ENCODE measurements at places on chromosomes 1 and 21.

DNA sequence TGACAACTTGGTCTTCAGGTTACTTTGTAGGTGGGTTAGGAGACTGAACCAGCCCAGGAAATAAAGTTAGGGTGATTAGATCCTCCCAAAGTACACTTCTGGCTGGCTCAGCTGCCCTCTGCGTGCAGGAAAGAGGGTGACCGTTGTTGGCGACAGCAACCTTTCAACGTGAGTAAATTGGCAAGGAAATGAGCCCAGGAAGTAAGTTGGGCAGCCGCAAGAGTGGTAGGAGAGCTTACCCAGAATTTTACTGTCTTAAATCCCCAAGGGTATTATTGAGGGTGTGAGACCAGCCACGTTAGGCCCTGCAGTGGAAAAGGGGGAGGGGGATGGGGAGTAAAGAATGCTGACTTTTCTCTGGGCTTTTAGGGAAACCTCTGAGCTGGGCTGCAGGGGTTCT, 1.6 kb downstream of the TENT5C start:
- peaks cover 9% of the 10 kb centered on the region for H3K4me1 ChIP-seq
- no peak overlapping the region for H3K27ac ChIP-seq
- DNase-seq, result no peak
- peak overlapping the region; percentile 70 for H3K4me3 ChIP-seq

- no peak for DNase-seq
- no peaks in the 10 kb centered on the region for H3K36me3 ChIP-seq
- peaks cover 4% of the 10 kb centered on the region for H3K4me1 ChIP-seq
- no peak overlapping the region for H3K4me3 ChIP-seq
- H3K27me3 ChIP-seq, result no peaks in the 10 kb centered on the region
Measured at GRCh38 chr21:31255896-31256295, 88.2 kb downstream of the TIAM1 start.

DNA sequence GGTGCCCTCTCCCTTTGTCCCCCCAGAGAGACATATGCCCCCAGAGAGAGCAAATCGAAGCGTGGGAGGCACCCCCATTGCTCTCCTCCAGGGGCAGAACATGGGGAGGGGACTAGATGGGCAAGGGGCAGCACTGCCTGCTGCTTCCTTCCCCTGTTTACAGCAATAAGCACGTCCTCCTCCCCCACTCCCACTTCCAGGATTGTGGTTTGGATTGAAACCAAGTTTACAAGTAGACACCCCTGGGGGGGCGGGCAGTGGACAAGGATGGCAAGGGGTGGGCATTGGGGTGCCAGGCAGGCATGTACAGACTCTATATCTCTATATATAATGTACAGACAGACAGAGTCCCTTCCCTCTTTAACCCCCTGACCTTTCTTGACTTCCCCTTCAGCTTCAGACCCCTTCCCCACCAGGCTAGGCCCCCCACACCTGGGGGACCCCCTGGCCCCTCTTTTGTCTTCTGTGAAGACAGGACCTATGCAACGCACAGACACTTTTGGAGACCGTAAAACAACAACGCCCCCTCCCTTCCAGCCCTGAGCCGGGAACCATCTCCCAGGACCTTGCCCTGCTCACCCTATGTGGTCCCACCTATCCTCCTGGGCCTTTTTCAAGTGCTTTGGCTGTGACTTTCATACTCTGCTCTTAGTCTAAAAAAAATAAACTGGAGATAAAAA, 8.4 kb downstream of the EFNA3 start:
- peaks cover 22% of the 10 kb centered on the region for H3K4me1 ChIP-seq
- H3K27ac ChIP-seq, result no peak overlapping the region
- peaks cover 32% of the 10 kb centered on the region for H3K27me3 ChIP-seq
- no peaks in the 10 kb centered on the region for H3K36me3 ChIP-seq

GRCh38 chr1:115722221-115722620, 46.3 kb downstream of the CASQ2 start:
- no peaks in the 10 kb centered on the region for H3K36me3 ChIP-seq
- no peak overlapping the region for H3K4me3 ChIP-seq
- H3K27ac ChIP-seq, result no peak overlapping the region
- no peaks in the 10 kb centered on the region for H3K27me3 ChIP-seq
- DNase-seq, result no peak
- no peaks in the 10 kb centered on the region for H3K4me1 ChIP-seq

GRCh38 chr21:26795866-26796329, 49.3 kb downstream of the ADAMTS1 start:
- no peaks in the 10 kb centered on the region for H3K4me1 ChIP-seq
- no peaks in the 10 kb centered on the region for H3K36me3 ChIP-seq
- no peaks in the 10 kb centered on the region for H3K27me3 ChIP-seq
- no peak overlapping the region for H3K4me3 ChIP-seq
- DNase-seq, result no peak

GRCh38 chr1:6454856-6455751, 10.9 kb downstream of the TNFRSF25 start:
- no peak overlapping the region for H3K4me3 ChIP-seq
- peaks cover 9% of the 10 kb centered on the region for H3K4me1 ChIP-seq
- no peak overlapping the region for H3K27ac ChIP-seq
- no peak for DNase-seq
- H3K36me3 ChIP-seq, result no peaks in the 10 kb centered on the region

GRCh38 chr1:17193222-17194132, 11.5 kb upstream of the PADI1 start:
- H3K36me3 ChIP-seq, result no peaks in the 10 kb centered on the region
- no peaks in the 10 kb centered on the region for H3K4me1 ChIP-seq
- no peak overlapping the region for H3K4me3 ChIP-seq
- H3K27ac ChIP-seq, result no peak overlapping the region
- DNase-seq, result no peak
- H3K27me3 ChIP-seq, result no peaks in the 10 kb centered on the region

DNA sequence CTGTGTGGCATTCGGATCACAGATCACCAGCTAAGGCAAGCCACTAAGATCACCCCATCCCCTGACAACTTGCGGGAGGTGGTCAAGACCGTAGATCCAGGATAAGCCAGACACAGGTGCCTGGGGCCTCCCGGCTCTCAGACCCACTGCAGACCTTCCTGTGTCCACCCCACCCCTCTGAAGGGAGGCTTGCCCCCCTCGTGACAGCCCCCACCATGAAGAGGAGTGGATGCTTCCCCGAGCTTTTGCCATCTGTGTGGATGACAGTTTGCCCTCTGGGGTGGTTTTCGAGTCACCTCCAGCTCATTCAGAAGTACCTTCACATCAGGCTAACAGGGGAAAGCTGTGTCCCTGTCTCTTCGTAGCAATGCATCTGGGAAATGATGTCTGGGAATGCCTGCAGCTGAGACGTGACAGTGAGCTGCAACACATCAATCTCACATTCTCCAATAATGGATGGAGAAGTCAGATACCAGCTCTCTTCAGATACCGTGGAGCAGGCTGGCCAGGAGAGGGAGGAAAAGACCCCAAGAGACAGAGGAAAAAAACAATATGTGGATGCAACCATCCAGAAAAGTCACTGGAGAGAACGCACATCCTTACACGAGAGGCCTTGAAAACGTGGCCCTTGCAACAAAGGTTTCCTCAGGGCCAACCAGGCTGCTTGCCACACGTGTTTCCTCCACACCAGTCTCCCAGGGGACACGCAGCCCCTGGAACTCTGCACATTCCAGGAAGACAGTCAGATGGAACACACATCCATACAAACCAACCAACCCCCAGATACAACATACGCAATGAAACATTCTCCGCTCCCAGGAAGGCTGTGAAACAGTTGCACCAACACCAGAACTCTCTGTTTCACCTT, 20.4 kb upstream of the FHAD1 start:
- H3K36me3 ChIP-seq, result no peaks in the 10 kb centered on the region
- no peaks in the 10 kb centered on the region for H3K4me1 ChIP-seq
- no peak overlapping the region for H3K27ac ChIP-seq
- DNase-seq, result no peak

GRCh38 chr1:194103516-194104246, 917.3 kb upstream of the B3GALT2 start:
- H3K27me3 ChIP-seq, result no peaks in the 10 kb centered on the region
- no peak overlapping the region for H3K27ac ChIP-seq
- H3K36me3 ChIP-seq, result no peaks in the 10 kb centered on the region
- H3K4me3 ChIP-seq, result no peak overlapping the region
- DNase-seq, result no peak

DNA sequence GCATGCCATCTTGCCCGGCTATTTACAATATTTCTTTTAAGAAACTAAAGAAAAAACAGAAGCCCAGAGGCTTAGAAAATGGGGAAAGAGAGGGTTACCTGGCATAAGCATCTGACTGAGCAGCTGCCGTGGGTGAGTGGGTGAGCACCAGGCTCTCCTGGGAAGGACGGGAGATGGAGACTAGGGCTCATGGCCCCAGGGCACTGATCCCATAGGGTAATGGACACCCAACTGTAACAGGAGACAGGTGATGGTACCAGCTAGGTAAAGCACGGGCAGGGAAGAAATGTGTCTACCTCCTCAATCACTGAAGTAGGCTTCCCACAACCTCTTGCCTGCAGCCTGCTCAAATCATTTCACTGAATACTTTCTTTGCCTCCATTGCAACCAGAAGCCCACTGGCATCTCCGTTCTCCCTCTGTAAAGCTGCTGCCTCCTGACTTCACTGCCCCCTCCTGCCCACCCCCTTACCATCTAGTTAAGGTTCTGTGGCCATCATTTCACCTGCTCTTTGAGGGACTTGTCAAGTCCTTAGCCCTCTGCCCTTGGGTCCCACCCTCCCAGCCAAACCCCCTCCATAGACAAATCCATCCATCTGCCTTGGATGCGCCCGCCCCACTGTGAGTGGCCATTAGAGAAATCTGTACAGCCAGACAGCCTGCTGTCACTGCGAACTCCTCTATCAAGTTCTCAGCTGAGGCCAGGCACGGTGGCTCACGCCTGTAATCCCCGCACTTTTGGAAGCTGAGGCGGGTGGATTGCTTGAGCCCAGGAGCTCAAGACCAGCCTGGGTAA, 6.2 kb downstream of the TMEM125 start:
- no peak for DNase-seq
- H3K27ac ChIP-seq, result no peak overlapping the region
- H3K36me3 ChIP-seq, result peaks cover 2% of the 10 kb centered on the region
- no peaks in the 10 kb centered on the region for H3K27me3 ChIP-seq

DNA sequence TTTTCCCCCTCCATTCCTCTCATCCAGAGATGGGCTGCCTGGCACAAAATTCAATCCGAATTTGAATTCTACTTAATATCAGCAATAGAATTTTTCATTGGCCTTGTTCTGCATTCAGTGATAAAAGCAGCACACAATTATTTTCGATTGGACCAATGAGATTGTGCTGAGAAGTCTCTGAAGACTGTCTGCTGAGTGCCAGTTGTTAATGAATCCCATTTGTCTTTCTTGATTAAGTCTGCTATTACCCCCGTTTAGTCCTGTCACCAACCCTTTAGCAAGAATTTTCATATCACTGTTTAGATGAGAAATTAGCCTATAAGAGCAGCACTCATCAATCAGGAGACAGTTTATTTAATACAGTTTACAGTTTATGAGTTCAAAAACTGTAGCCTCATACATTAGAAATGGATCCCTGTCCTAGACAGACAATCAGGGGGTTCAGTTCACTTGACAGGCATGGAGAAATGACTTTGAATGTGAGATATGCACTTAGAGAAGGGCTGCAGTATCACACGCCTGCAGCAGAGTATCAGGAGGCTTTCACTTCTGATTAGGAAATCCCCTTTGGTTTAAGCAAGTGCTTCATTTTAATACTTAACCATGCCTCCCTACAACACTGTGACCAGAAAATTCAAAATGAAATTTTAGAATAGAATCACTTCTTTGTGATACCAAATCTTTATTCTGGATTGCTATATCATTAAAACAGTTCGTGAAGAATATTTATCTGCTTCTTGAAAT, 304.7 kb upstream of the PTBP2 start:
- H3K27ac ChIP-seq, result no peak overlapping the region
- no peaks in the 10 kb centered on the region for H3K27me3 ChIP-seq
- DNase-seq, result no peak
- H3K4me1 ChIP-seq, result no peaks in the 10 kb centered on the region
- H3K4me3 ChIP-seq, result no peak overlapping the region
- H3K36me3 ChIP-seq, result no peaks in the 10 kb centered on the region

DNA sequence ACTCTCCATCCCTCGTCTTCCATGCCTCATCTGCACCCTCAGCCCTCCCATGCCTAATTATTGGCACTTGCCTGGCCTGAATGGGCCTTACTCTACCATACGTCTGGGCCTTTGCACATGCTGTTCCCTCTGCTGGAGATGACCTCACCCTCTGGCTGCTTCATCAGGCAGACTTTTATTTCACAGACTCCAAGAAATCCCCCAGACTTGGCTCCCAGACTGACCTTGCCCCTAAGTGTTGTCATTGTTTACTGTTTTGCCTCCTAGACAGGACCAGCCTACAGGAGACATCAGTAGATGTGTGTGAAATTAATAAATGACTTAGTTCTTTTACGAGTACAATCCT, 5.2 kb upstream of the AHDC1 start:
- peaks cover 20% of the 10 kb centered on the region for H3K4me1 ChIP-seq
- H3K4me3 ChIP-seq, result no peak overlapping the region
- no peak for DNase-seq
- no peaks in the 10 kb centered on the region for H3K36me3 ChIP-seq
- H3K27ac ChIP-seq, result no peak overlapping the region
- H3K27me3 ChIP-seq, result no peaks in the 10 kb centered on the region

GRCh38 chr1:162570718-162571117, 9.2 kb downstream of the UAP1 start:
- no peak overlapping the region for H3K27ac ChIP-seq
- no peaks in the 10 kb centered on the region for H3K27me3 ChIP-seq
- no peaks in the 10 kb centered on the region for H3K36me3 ChIP-seq

DNA sequence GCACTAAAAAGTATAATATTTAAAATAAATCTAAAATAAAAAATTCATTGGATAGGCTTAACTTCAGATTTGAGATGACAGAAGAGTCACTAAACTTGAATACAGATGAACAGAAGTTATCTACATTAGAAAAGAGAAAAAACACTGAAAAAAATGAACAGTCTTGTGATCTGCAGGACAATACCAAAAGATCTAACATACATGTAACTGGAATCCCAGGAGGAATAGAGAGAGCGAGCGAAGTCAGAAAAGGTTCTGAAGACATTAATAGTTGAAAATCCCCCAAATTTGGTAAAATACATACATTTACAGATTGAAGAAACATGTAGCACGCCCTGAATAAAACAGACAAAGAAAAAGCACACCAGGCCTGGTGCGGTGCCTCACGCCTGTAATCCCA, 21.2 kb downstream of the B3GALNT2 start:
- peaks cover 55% of the 10 kb centered on the region for H3K36me3 ChIP-seq
- H3K4me1 ChIP-seq, result no peaks in the 10 kb centered on the region
- H3K27me3 ChIP-seq, result no peaks in the 10 kb centered on the region
- H3K4me3 ChIP-seq, result no peak overlapping the region

GRCh38 chr1:119613769-119614720, 34.0 kb downstream of the ZNF697 start:
- H3K27ac ChIP-seq, result no peak overlapping the region
- H3K36me3 ChIP-seq, result no peaks in the 10 kb centered on the region
- no peaks in the 10 kb centered on the region for H3K27me3 ChIP-seq
- no peaks in the 10 kb centered on the region for H3K4me1 ChIP-seq
